ENCODE measurements at places on chromosomes 6 and 20.

GRCh38 chr20:63107449-63108200 is 100.9 kb upstream of the BHLHE23 start:
- DNase-seq: no peak

- peak; percentile 58 for DNase-seq
These were observed 100.2 kb downstream of the PERP start for GRCh38 chr6:138007014-138007472.

DNA sequence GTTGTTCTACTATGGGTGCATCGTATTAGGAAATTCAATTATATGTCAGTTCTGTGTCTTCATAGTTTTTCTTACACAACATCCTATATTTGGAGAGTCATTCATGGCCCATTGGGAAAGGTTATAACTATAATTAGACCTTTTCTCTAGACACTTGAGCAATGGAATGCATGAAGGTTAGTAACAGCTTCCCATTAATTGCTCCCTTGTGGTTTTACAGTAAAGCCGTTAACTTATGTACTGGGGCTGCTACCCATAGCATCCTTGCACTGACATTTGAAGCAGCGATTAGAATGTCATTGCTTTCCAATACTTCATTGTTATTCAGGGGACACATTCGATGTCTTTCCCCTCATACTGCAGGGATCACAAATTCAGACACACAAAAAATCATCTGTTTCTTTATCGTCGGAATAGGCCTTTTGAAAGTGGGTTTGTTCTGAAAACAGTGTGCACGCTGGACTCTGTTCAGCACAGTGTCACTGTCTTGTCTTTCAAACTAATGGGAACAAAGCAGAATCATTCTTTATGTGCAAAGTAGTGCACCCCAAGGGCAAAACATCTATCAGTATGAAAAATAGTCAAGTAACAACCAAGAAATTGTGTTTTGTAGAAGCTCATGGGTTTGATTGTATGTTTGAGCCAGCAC is 634.3 kb upstream of the MAP3K7 start:
- DNase-seq: no peak

- no peak for DNase-seq
These were observed 1.7 kb downstream of the THBD start for GRCh38 chr20:23047738-23048214.

DNA sequence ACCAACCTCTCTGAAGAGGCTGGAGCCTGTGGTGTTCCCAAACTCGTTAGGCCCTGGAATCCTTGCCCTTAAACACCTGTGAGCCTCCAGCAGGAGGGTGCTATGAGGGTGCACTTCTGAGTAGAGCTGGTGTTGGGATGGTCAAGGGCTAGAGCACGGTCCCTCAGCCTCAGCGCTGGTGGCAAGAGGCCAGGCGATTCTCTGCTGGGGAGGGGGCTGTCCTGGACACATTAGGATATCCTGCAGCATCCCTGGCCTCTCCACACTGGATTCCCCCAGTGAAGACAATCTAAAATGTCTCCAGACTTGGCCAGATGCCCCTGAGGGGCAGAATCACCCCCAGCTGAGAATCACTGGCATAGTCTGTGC is 157.8 kb downstream of the SYCP2 start:
- DNase-seq: no peak

- DNase-seq: no peak
These were observed 50.5 kb downstream of the FHL5 start for GRCh38 chr6:96613291-96613999.
